ENCODE measurements at places on chromosomes 4 and X.

DNA sequence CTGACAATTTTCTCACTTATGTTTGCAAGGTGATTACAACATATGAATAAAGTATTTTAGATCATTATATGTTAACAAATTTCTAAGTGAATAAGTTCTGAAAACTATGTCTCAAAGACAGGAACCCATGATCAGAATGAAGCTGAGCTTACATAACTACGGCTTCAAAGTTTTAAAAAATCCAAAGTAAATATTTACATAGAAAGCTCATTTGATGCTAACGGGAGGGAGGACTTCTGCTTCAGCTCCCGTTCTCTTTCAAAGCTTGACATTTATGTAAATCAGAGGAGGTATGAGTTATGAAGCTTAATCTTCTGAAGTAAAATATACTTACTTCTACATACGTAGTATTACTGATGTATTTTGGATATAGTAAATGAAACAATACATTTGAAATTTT, 72.9 kb upstream of the PDLIM3 start:
- no peak for DNase-seq

DNA sequence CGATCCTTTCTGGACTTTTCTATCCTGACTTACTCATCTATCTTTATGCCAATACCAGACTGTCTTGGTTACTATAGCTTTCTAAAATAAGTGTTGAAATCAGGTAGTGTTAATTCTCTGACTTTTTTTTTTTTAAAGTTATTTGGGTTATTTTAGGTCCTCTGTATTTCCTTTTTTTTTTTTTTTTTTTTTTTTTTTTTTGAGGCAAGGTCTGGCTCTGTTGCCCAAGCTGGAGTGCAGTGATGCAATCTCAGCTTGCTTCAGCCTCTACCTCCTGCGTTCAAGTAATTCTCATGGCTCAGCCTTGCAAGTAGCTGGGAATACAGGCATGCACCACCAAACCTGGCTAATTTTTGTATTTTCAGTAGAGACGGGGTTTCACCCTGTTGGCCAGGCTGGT, 2.8 kb upstream of the NELFA start:
- no peak for DNase-seq

DNA sequence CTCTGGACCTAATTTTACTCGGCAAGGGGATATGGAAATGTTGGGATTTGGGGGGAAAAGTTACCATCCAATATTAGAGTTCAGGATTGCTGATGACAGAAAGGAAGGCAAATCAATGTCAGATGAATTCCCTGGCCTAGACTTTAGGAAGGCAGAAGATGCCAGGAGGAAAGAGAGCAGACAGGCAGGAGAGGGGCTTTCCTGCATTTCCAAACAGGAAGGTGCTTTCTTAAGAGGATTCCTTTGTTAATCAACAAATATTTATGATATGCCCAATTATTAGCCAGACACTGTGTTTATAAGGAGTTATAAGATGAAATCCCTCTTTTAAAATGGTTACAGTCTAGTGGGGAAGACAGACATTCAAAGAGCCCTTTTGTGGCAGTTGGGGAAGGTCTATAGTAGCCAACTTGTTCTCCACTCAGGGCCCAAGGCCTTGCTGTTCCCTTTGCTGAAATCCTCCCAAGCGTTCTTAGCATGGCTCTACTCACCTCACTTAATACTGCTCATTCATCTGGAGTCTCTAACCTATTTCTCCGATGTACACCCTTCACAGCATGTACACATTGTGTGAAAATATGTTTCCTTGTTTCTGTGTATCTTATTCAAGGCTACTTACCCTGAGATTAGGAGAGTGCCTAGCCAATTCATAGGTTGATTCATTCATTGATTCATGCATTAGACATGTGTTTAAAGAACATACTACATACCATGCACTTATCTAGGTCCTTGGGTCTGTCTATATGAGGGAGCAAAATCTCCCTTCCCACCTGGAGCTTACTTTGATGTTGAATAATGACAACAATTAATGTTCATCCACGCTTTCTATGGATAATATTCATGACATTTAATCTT, 5.3 kb downstream of the IGFBP7 start:
- DNase-seq: no peak

GRCh38 chr4:44632733-44633132, 18.7 kb downstream of the YIPF7 start:
- DNase-seq: no peak

DNA sequence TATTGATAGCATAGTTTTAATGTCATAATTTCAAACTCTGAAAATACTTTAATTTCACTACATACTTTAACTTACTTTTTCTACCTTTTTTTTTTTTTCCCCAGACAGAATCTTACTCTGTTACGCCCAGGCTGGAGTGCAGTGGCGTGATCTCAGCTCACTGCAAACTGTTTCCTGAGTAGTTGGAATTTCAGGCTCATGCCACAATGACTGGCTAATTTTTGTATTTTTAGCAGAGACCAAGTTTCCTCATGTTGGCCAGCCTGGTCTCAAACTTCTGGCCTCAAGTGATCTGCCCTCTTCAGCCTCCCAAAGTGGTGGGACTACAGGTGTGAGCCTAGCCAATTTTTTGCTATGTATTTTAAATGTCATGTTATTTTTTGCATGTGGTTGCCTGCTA, 741.6 kb downstream of the TRAM1L1 start:
- DNase-seq: no peak

- DNase-seq: no peak
These were observed 86.0 kb downstream of the LRP2BP start for GRCh38 chr4:185309770-185310169.

DNA sequence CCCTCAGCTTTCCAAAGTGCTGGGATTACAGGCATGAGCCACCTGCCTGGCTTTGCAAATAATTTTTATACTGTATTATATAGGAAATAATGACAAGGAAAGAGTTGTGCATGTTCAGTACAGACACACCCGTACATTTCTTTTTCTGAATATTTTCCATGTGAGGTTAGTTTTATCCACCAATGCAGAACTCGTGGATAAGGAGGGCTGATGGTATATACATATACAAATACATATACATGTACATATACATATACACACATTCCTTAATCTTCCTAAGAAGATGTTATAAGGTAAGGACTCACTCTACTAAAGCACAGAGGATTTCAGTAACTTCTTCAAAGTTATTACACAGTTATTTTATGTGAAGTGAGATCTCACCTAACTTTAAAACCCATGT, 925.8 kb downstream of the C4orf33 start:
- no peak for DNase-seq

GRCh38 chrX:68703369-68703768, 55.9 kb downstream of the STARD8 start:
- no peak for DNase-seq

DNA sequence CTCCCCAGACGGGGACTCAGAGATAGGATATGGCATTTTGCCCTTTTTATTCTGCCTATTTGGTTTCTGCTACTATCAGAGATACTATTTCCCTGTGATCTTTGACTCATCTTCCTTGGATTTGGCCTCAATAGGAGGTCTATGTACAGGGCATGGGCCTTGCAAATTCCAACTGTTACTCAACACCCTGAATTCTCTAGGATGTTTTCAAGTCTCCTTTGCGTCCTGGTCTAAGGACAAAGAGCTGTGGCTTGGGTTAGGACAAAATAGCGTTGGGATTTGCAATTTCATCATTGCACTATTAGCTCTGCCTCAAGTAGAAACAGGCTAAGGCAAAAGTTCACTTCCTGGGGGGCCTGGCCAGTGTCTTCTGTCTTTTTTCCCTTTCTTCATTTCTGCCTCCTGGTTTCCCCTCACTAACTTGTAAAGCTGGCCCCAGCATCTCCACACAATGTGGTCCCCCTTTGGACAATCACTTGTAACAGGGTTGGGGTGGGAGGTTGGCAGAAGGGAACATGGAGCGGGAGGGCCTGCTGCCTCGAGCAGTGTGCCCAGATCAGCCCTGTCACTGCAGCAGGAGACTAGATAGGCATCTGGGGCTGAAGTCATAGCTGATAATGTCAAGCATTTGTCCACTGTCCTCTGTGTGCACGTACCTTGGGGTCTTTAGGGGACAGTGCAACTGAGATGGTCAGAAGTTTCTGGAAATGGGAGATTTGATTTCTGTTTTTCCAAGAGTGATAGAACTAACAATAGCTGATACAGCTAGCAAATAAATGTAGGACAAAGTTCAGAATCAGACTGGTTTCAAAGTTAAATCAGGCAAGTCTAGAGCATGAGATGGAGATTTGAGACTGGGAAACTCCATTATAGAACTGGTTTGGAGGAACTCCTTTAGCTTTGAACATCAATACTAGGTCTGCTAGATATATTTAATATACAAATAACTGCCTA, 25.8 kb upstream of the STBD1 start:
- DNase-seq: no peak

GRCh38 chrX:14825851-14826250, 47.0 kb downstream of the FANCB start:
- DNase-seq: no peak

- DNase-seq: no peak
These were observed 253.7 kb upstream of the ANXA10 start for GRCh38 chr4:167838686-167839085.

DNA sequence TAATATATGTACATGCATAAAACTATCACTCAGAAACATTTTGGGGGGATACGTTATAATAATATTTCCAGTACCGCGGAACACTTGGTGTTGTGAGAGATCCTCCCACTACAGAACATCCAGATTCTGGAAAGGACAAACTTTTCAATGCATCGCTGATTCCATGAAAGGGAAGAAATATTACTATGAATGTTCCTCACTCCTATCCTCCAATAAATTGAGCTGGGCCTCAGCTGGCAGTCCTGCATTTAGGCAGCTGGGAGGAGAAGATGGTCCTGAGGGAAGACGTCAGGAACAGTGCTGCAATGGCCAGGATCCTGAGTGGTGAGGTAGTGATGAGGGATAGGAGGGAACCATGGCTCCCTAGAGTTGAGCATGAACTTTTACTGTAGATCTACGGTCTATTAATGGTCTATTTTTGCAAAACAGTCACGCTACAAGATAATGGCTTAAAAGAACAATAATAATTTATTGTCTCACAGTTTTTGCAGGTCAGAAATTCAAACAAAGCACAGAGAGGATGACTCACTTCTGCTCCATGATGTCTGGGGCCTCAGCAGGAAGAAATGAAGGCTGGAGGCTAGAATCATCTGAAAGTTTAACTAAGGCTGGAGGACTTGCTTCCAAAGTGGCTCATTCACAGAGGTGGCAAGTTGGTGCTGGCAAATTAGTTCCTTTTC, 538.1 kb downstream of the STIM2 start:
- no peak for DNase-seq

DNA sequence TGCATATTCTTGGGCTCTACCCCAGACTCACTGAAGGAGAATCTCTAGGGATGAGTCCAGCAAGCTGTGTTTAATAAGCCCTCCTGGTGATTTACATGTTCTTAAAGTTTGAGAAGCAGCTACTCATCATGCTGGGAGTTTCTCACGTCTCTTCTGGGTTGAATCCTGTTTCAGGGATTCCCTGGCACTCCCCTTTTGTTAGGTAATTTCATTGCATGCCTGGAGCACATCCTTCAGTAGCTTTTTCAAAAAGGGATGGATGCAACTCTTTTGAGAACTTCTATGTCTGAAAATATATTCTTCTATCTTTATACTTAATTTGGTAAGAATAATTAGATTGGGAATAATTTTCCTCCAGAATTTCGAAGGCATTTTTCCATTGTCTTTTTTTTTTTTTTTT, 4.4 kb downstream of the EVC start:
- DNase-seq: no peak

GRCh38 chrX:38347136-38347535, 5.3 kb upstream of the OTC start:
- DNase-seq: peak; percentile 5

DNA sequence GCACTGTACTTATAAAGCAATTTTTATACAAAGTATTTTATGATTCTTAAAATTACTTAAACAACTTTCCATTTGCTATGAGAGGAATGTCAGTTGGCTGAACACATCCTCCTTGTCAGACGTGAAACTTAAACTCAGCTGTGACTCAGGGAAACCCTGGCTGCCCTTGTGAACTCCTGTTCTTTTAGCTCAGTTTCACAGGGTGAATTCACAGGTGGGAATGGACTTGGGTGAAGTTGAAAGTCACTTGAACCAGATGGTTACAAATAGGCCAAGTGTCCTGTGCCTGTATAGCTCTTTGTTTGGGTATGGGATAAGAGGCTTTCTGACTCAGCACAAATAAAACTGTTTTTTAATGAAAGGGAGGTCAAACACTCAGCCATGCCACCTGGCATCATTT, 67.4 kb upstream of the FAM47B start:
- DNase-seq: peak; percentile 18
